ENCODE measurements at places on chromosomes 5 and 9.

DNA sequence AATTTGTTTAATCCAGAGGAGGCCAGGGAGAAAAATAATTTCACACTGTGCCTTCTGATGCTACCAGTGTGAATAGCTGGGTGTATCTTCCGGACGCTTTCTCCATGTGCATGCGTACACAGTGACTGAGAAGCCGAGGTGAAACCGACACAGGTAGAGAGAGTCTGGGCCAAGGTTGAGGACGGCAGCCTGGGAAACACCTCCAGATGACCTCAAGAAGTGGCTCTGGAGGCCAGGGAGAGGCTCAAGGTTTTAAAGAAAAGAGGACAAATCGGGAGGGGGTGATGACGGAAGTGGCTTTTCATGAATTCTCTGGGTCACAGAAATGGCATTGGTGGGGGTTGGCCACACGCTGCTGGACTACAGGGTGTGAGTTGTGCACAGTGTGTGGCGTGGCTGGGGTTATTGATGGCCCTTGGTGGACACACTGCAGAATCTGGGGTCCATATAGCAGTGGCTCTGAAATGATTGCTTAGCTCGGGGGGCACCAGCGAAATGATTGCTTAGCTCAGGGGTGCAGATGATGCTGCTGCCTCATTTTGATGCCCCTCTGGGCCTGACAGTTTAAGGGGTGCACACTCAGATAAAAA lies 34.1 kb upstream of the LRRC14B start:
- no peak for DNase-seq

- no peak for DNase-seq
Measured at GRCh38 chr5:167801999-167802398, 489.4 kb upstream of the WWC1 start.

DNA sequence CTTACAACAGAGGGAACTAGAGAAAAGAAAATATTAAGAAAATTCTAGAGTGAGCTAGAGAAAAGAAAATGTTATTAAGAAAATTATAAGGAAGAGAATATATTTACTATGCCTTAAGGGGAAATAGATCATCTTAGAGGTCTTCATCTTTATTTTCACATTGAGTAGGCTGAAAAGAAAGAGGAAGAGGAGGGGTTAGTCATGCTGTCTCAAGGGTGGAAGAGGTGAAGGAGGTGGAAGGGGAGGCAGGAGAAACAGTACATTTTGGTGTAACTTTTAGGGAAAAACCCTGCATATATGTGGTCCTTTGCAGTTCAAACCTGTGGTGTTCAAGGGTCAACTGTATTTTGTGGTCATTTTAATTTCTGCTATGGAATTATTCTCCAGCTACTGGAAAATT lies 46.6 kb downstream of the PPIP5K2 start:
- no peak for DNase-seq

DNA sequence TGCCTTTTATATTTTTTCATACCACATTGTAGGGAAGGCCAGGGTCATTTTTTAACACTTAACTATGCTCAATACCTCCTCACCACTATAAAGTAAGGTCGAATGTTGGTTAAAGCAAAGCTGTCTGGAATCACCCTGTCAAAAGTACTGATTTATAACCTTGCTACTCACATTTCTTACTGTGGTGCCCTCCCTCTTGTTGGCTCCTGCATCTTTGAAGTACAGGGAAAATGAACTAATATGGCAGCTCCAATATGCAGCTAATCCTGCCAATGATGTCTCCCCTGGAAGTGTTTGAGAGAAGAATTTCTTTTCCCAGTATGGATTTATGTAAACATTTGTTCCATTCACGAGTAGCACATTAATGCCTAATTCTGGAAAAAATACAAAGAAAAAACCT lies 108.4 kb upstream of the RPS23 start:
- no peak for DNase-seq

GRCh38 chr9:87513161-87513560 lies 15.5 kb downstream of the DAPK1 start:
- no peak for DNase-seq

DNA sequence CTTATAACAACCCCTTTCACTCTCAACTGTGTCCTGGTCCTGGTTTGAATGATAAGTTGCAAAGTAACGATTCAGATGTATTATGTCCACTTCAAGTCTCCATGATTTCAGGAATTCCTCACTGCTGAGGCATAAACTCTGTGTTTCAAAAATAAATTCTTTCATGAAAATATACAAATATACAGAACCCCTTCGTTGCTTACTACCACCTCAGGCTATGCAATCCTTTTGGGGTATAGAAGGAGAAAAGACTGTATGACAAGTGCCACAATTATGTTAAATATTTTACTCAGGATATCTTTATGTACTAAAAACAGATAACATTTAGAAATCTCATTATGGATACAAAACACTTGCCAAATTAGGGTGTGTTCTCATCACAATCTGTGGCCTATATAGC lies 190.7 kb downstream of the KCTD16 start:
- DNase-seq, result no peak

GRCh38 chr5:77402796-77403195 lies 89.3 kb downstream of the WDR41 start:
- DNase-seq, result no peak

- no peak for DNase-seq
Measured at GRCh38 chr5:127508644-127509373, 8.6 kb upstream of the PRRC1 start.

DNA sequence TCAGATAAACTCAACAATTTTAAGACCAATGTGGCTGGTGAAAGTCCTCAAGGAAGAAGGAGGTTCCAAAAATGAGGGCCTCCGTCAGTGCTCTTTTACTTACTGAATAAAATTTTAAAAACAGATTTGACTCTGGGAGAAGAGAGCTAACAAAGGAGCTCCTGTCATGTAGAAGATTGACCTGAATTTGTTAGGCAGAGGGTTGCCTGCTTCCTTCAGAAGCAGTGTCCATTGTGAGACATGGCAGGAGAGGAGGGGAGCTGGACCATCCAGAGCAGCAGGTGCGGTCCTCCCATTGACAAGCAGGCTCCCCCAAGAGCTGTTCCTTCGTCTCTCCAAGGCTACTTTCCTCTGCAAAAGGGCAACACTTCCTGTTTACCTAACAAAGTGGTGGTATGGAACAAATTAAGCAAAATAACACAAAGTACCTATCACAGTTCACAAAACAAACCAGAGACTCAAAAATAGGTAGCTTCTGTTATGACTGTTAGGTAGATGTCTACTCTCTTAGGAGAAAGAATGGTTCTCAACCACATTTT lies 238.1 kb downstream of the DENND1A start:
- no peak for DNase-seq

GRCh38 chr5:111232311-111233051 lies 8.3 kb downstream of the CAMK4 start:
- no peak for DNase-seq

DNA sequence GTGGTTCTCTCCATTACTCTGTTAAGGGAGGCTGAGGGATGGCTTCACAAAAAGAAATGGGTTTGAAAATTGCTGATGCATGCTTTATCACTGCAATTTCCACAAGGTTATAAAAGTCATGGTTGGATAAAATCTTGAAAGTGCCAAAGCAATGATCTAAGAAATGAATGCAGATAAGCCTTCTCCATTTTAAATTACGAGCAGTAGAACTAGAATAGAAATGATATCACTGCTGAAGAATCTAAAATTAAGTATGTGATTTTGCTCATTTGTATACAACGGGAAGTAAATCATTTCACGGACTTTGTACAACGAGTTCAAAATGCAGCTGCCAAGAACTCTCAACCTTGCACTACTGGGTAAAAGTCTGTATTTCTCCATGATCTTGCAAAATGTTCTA lies 299.0 kb downstream of the PRELID2 start:
- no peak for DNase-seq

DNA sequence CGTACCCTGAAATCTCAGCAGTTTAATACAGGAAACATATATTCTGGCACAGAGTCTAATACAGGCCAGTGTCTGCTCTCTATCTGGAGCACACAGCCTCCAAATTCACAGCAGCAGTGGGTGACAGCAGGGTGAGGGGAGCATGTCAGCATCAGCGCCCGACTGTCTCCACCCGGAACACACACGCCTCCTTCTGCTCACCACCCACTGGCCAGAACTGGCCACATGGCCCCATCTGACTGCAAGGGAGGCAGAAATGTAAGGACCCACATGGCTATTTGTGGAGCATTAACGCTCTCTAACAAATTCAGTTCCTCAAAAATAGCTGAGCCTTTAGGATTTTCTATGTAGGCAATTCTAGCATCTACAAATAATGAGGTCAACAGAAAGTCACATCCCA lies 24.6 kb downstream of the UBE2QL1 start:
- DNase-seq, result no peak

DNA sequence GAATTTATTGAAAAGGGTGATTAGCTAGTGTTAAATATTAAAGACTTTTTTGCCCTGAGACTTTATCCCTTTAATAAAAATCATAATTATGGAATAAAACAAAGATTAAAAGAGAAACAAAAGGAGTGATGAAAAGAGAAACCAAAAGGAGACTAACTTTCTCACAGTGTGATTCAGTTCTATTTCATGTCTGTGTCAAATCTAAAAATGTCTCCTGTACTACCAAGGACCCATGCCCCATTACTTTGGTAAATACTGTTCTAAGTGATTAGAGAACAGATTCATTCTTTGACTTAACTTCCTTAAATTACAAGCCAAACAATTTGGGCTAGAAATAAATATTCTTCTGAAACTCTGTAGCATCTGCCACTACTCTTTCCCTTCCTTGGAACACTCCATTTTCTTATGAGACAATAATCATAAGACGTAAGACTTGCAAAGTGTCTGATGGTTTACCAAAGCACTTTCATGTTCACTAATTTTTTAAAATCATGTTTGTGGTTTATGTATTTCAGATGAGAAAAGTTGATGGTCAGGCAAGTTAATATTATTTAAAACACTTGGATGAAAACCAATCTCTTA lies 319.0 kb downstream of the EBF1 start:
- no peak for DNase-seq

DNA sequence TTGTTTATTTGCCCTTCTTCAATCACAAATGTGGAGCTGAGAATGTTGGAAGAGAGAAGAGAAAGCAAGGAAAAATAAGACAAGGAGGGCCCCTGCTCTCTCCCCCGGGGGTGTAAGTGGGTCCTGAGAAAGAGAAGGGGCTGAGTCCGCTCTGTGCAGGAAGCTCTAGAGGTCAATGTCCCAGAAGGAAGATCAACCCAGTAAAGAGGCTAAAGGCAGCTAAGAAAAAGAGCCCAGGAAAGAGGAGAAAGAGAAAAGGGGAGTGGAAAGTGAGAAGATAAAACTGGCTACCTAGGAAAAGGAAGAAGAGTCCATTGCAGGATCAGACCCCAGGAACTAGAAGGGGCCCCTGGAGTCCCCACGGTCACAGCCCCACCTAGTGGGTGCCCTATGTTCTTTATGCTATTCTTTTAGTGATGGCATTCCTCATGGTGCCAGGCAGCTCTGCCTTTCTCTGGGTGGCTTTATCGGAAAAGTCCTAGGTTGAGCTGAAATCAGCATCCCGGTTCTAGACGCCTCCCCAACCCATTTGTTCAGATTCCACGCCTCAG lies 583.4 kb downstream of the ACTL7B start:
- DNase-seq, result peak; percentile 63

GRCh38 chr5:122421374-122422079 lies 109.5 kb downstream of the SNCAIP start:
- no peak for DNase-seq

DNA sequence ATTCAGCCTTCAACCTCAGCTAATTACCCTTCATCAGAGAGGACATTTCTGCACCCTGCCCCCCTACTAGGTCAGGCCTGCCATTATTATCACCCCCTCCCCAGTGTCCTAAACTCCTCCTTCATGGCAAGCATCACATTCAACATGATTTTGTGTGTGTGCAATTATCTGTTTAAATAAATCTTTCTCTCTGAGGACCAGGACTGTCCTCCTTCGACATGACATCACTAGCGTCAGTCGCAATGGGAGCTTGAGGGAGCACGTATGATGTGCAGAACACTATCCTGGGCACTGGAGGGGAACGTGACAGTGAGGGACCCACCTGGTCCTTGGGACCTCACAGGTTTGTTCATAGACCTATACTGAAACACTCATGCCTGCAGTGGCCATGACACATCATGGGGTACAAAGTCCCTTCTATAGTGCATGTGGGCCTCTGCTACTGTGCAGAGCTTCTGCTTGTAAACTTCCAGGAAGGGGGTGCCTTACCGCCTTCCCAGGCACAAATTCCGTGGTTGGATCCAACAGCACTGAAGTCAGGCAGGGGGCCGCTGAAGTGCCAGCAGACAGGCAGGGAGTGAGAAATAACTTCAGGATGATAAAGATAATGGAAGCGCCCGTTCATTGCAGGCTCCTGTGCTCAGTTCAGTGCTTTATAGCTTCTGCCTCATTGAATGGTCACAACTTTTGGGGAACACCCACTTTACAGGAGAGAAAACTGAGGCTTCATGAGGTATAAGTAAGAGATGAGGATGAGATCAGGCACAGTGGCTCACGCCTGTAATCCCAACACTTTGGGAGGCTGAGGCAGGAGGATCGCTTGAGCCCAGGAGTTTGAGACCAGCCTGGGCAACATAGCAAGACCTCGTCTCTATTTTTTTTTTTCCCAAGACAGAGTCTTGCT lies 36.0 kb upstream of the STXBP1 start:
- peak; percentile 2 for DNase-seq

GRCh38 chr9:34823778-34824177 lies 113.8 kb upstream of the CCL21 start:
- no peak for DNase-seq

- DNase-seq, result peak; percentile 8
Measured at GRCh38 chr5:418162-419121, 24.5 kb upstream of the EXOC3 start.

DNA sequence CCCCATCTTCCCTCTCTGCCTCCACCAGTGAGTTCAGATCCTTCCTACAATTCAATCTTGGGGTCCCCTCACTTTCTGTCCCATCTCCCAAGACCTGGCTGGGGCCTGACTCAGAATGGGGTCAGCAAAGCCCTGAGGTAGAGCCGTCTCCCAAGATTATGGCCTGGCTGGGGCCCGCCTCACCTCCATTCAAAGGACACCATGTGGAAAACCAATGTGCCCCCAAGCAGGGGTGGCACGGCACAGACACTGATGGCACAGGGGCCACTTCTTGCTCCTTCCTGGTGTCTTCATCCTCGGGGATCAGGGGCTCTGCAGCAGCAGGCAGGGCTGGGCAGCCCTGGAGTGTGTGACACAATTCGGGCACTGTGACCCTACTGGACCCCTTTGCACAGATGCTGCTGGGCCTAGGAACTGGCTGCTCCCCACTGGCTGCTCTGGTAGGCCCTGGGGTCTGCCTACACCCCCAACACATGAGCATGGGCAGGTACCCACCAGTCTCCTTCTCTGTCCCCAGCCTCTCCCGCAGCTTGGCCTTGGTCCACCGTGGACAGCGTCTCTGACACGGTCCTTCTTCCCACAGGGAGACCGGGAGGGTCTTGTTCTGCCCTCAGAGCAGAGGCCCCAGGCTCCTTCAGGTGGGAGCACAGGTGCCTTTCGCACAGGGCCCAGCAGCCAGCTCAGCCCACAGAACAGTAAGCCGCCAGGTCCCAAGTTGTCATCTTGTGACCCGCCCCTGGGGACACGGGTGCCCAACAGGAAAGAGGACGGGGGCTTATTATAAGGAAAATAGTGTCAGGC lies 89.5 kb downstream of the ADAMTS2 start:
- DNase-seq, result peak; percentile 63

DNA sequence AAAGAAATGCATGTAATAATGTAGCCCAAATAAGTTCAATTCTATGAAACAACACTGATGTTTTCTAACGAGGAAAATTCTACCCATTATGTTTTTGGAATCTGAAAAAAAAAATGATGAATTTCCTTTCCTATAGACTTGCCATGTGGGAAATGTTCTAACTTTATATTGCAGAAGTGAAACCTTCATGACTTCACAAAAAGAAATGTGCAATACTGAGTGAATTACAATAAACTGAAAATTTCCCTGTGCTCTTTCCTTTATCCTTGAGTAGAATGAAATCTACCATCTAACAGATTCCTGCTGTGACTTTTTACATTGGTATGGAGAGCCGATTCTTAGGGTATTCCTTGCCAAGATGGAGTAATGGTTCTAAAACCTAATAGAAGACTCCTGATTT lies 1622.5 kb downstream of the MAT2B start:
- DNase-seq, result no peak
